ENCODE measurements at places on chromosomes 1 and 21.

GRCh38 chr1:21520899-21521716 lies 11.9 kb downstream of the ALPL start:
- DNase-seq: no peak

GRCh38 chr1:220544901-220545303 lies 17.0 kb downstream of the MARK1 start:
- DNase-seq: no peak

- DNase-seq: no peak
Measured at GRCh38 chr1:222240536-222241181, 307.2 kb downstream of the HHIPL2 start.

GRCh38 chr1:245777752-245778151 lies 623.0 kb downstream of the KIF26B start:
- no peak for DNase-seq

DNA sequence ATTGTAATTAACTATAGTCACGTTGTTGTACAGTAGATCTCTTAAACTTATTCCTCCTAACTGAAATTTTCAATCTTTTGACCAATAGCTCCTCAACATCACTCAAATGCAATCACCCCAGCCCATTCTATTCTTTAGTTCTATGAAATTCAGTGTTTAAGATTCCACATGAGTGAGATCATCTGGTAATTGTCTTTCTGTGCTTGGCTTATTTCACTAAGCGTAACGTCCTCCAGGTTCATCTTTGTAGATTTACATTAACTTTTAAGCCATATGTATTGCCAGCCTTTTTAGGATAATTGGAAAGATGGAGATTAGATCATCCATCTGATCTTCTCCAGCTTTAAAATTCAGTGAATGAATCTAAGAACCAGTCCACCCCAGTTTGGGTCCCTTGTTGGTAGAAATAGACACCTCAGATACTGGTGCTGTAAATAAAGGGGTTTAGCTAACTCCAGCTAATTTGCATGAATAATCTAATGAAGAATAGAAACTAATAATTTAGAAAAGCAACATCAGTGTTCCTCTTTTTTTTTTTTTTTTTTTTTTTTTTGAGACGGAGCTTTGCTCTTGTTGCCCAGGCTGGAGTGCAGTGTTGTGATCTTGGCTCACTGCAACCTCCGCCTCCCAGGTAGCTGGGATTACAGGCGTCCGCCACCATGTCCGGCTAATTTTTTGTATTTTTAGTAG lies 7.0 kb downstream of the S100A10 start:
- DNase-seq: no peak

DNA sequence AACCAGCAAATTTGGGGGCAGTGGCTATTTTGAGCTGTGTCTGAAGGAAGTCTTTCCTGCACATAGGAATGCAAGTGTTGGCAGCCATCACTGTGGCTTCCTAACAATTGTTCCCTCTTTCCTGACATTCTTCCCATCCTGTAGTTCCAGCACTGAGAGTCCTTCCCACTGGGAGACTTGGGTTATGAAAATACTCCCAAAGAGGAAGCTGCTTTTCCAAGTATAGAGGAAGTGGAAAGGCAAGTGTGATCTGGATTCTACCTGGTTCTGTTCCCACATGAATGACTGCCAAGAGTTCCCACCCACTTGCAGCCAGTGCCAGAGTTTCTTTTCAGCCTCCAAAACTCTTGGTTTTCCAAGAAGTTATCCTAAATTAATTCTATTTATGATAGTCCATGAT lies 98.5 kb upstream of the CD53 start:
- DNase-seq: no peak

DNA sequence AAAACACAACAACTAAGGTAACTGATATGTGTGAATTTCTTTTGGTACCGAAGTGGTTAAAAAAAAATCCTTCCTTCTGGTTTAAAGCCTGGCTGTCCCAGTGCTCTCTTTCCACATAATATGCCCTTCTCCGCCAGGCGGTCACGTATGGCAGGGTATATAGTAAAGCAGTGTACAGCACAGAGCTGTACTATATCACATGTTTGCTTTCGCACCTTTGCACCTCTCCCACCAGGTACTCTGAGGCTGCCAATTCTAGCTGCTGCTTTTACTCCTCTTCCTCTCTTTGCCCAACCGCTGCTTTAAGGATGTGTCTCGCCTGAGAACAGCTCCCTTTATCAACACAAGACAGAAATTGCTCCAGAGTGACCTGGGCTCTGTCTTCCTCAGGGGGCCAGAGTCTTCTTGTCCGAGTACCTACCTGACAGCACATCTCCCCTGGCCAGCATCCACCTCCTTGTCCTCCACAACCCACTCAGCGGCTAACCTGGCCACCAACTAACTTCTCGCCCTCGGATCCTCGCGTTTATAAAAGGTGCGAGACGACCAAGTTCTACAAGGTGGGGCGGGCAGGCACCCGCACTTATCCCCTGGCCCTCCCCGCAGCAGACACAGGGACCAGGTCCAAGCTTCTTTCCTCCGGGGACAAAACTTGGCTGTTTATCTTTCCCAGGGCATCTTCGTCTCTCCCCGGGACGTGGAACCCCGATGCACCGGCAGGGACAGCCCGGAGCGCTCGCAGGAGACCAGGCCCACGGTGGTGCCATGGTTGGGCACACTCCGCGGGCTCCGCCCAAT lies 1.6 kb downstream of the COLGALT2 start:
- DNase-seq: peak; percentile 2

GRCh38 chr1:22362626-22363402 lies 88.8 kb upstream of the ZBTB40 start:
- DNase-seq: no peak

DNA sequence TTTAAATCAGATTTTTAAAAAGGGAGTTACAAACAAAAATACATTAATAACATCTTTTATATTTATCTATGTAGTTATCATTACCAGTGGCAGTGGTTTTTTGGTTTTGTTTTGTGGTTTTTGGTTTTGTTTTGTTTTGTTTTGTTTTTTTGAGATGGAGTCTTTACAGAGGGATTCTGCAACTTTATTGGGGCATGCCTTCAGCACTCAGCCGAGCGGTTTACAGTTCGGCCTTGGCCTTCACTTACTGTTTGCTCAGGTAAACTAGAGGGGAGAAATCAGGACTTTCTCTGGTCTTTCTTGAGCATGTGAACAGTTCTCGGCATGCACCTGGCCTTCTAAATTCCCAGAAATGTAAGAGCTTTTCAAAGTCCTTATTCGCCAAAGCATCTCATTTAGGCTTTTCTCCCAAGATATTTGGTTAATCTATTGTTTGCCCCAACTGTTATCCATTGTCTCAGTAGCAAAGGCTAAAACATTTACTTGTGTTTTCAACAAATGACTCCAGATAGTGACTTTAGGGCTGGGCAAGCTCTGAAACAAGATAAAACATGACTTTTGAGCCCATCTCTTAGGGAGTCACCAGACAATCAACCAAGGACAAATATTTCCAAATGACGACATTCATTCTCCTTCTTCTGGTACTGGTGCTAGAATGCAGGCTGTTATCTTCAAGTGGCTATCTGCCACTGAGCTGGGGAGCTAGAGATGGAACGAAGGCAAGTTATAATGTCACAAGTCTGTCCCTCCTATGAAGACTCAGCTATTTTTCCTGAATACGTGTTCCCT lies 48.4 kb upstream of the ADORA3 start:
- DNase-seq: no peak

DNA sequence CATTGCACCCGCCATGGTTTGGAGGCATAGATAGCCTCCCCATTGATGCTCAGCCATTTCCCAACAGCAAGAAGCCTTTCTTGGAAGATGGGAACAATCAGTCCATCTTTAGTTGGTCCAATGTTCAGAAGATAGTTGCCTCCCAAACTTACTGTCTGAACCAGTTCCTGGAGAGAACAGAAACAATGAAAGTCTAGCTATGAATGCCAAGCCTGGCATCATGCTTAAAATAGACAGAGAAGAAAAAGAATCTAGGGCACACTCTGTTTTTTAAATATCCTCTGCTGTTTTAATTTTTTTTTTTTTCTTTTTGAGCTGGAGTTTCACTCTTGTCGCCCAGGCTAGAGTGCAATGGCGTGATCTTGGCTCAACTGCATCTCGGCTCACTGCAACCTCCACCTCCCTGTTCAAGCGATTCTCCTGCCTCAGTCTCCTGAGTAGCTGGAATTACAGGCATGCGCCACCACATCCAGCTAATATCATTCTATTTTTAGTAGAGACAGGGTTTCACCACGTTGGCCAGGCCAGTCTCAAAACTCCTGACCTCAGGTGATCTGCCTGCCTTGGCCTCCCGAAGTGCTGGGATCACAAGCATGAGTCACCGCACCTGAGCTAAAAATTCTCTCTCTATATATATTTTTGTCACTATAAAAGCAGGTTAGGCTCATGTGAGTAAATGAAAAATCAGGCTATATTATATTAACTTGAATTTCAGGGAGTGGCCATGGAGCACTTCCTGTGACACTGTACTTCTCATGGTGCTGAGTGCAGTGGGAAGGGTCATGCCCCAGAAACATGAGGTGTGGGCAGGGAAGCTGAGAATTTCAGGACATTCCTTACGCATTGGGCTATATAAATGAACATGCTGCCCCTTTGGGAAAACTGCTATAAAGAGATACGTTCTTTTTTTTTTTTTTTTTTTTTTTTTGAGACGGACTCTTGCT lies 19.1 kb downstream of the FUCA1 start:
- no peak for DNase-seq

- DNase-seq: no peak
Measured at GRCh38 chr1:83011265-83011664, 987.7 kb downstream of the TTLL7 start.

DNA sequence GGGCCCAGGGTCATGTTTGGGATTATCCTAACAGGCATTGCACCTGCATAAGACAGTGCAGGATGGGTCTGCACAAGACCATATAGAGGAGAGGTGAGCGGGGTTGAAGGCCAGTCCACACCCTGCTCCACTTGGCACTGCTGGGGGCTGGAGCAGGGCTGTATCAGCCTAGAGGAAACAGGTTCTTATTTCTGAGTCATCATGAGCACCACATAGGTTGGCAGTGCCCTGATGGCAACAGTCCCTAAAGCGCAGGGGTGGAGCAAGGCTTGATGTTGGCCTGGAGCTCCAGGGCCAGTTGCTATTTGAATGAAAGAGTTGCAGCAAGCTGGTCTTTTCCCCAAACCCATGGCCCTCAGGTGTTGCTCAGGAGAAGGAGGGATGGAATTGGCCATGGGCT lies 29.8 kb upstream of the BMP8B start:
- DNase-seq: no peak

DNA sequence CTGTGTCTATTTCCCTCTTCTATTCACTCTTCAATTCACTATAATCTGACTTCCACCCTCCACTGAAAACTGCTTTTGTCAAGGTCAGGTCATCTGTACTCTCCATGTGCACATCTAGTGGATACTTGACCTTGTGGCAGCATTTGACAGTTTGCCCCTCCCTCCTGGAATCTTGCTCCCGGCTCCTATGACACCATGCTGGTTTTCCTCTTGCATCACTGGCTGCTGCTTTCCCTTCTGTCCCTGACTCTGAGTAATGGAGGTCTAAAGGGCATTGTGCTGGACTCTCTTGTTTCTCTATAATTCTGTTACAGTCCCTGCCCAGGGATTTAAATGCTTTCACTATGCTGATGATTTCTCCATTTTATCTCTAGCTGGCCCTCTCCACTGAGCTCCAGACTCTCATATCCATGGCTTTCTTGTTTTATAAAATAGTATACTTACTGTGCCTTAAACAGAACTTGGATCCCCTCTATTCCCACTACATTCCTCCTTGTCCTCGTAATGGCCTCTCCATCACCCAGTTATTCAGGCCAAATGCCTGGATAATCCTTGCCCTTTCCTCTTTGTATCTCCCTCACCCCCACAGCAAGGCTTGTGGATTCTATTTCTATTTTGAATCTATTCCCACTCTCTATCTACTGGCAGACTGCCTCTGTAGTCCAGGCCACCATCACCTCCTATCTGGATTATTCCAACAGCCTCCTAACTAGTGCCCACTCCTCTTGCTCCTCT lies 36.8 kb upstream of the PODN start:
- DNase-seq: no peak

DNA sequence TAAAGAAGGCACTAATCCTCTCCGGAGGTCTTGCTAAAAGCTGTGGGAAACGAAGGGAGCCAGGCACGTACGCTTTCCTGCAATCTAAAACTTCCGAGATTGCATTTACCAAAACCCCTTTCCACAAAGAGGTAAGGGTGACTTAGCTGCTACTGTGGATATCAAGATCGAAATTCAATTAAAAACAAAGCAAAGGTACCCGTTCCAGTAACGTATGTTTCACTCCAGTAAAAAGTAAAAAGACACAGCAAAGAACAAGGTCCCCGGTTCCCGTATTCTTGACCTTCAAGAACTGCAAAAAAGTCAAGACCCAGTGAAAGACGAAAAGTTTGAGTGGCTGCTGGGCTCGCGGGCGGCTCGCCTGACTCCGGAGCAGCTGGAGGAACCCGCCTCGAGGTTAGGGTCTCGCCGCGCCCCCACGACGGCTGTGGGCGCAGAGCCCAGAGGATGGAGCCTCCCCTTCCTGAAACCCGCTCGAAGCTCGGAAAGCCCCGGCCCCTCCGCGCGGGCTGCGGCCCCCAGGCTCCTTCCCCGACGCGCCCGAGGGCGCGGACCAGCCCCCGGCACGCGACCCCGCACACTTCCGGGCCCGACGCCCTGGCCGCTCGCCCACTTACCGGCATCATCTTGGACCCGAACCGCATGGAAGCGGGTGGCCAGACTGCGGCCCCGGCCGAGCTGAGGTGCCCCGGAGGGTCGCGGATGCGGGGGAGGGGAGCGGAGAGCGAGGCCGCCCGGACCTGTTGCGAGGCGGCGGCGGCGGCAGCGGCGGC lies 524 bp downstream of the TP53BP2 start:
- peak; percentile 28 for DNase-seq

Data from stimulated activated CD4-positive, alpha-beta T cell treated with anti-CD3 and anti-CD28 coated beads, Interleukin-12 subunit alpha, Interleukin-12 subunit beta, amount 100 ng/mL, for 24 hours (primary cell).